Neural progenitor cell (in vitro differentiated cells): ENCODE measurements at places on chromosomes 3 and 15. TPM values are rescaled to one million over a fixed set of nuclear protein-coding genes. Genes with fewer than 3 reads are reported as not detected.

The HHATL gene
- not detected in 2 replicates for total RNA-seq

The CPNE9 gene
- 0.43 TPM in 1 of 2 replicates, not detected in the other for total RNA-seq

The CORO2B gene
- 1.0 and 3.3 TPM in 2 replicates for total RNA-seq

The GATA2 gene
- total RNA-seq = 0.09 TPM in 1 of 2 replicates, not detected in the other

The EBLN2 gene
- 11.6 and 15.3 TPM in 2 replicates for total RNA-seq

The CCR9 gene
- not detected in 2 replicates for total RNA-seq

The TXNRD3 gene
- 8.5 and 10.3 TPM in 2 replicates for total RNA-seq

The GNB5 gene
- total RNA-seq = 36.0 and 37.8 TPM in 2 replicates

The FYCO1 gene
- total RNA-seq = 6.8 and 11.4 TPM in 2 replicates

The IL5RA gene
- total RNA-seq = not detected in 2 replicates

The TMOD3 gene
- total RNA-seq = 17.6 and 37.4 TPM in 2 replicates

The OIP5 gene
- 70.2 and 80.9 TPM in 2 replicates for total RNA-seq

The CHL1 gene
- 0.49 and 0.59 TPM in 2 replicates for total RNA-seq

The CPA3 gene
- not detected in 2 replicates for total RNA-seq
